ENCODE measurements at places on chromosomes 7 and 10.

DNA sequence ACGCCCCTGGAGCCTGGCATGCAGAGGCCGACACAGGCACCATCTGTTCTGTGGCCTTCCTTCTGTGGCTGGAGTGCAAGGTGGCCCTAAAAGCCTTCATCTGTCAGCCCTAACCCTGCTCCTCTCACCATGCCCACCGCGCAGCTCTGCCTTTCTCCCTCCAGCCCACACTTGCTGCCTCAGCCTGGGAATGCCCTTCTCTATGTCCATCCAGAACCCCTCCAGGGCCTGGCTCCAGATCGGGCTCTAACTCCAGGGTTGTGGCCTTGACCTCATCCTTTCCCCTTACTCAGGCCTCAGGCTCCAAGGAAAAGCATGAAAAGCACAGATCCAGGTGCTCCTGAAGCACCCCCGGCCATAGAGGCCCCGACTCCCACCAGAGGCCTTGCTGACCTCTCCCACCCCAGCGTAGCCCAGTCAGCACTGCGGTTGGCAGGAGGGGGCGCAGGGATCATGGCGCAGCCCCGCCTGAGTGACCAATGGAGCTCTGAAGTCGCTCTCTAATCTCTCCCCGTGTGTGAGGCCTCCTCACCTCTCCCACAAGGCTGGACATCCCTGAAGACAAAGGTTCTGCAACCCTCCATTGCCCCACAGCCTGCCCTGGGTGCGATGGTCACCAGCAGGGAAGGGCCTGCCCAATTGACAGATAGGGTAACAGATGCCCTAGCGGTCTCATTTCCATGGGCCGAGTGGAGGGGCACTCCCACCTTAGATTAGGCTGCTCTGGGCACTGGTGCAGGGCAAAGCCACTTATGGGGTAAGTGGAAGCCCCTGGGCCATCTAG lies 9.2 kb downstream of the ZCCHC24 start:
- DNase-seq = no peak

GRCh38 chr7:47580175-47580706 lies 1.7 kb downstream of the TNS3 start:
- no peak for DNase-seq

DNA sequence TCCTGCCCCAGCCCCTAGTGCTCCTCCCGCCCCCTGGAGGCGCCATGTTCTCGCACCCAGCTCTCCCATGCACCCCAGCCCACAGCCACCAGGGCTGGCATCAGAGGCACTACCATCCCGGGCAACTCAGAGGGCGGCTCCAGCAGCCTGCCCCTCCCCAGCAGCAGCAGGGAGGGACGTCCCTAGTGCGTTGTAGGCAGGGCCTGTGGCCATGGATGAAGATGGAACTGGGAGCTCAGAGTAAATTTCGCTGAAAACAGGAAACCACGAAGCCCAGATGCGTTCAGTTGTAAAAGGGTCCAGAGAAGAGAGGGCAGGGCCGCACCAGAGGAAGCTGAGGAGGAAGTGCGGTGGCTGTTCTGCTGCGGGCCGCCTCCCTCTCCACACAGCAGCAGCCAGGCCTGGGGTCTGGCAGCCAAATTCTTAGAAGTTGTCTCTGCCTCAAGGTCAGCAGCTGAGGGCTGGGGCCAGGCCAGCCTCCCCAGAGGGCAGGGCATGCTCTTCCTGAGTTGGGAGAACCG lies 24.6 kb downstream of the VSIR start:
- no peak for DNase-seq

DNA sequence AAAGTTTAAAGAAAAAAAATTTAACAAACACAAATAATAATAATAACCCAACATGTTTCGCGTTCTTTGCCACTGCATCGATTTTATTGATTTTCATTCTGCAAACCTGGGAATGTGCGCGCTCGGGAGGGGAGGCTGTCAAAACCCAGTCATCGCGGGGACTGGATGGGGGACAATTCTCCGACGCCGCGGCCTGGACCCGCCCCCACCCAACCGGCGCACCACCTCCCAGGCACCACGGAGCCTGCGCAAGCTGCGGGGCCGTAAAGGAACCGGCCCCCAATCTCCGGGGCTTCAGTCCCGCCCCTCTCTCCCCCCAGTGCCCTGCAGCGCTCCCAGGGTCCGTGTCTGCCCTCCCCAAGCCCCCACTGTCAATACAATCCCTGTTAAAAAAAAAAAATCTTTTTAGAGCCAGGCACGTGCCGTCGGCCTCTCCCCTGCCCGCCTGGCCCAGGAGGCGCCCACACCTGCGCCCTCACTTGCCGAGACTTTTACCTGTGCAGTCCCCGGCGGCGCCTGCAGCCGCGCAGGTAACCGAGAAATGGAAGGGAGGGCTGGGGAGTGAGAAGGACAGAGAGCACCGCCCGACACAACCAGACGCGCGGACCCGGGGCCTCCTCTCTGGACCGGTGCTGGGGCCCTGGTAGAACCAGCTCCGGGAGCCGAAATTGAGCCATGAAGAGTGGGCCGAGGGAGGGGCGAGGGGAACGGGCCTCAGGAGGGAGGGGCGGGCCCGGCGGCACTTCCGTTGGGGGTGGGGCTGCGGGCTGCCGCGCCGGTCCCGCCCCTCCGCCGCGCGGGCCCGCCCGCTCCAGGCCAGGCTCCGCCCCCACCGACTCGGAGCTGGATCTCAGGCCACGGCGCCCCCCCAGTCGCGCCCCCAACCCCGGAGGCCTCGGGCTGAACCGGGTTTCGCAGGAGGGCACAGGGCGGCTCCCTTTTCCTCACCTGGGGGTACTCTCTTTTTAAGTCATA lies 7.6 kb upstream of the ZNF503 start:
- DNase-seq = no peak

- no peak for DNase-seq
Observed at GRCh38 chr10:13711291-13711690, 124.5 kb downstream of the PRPF18 start.
